ENCODE measurements at places on chromosomes 12 and 14.

DNA sequence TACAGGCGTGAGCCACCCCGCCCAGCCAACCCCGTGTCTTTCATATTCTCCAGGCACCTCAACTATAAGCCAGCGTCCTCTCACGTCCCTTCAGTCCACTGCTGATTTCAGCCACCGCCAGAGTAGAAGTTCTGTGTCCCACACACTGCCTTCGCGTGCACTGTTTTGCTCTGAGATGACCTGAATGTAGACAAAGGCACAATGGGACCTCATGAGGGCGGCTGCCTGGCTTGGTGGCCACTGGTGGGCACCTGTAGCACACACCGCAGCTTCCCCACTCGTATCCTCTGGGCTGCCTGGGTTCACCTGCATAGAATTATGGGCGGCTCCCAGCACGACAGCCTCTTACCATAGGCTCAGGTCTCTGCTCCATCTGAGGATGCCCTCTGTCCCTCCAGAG is 57.2 kb downstream of the GPR68 start:
- no peak for DNase-seq

GRCh38 chr14:56630707-56631106 is 51.1 kb downstream of the TMEM260 start:
- no peak for DNase-seq

DNA sequence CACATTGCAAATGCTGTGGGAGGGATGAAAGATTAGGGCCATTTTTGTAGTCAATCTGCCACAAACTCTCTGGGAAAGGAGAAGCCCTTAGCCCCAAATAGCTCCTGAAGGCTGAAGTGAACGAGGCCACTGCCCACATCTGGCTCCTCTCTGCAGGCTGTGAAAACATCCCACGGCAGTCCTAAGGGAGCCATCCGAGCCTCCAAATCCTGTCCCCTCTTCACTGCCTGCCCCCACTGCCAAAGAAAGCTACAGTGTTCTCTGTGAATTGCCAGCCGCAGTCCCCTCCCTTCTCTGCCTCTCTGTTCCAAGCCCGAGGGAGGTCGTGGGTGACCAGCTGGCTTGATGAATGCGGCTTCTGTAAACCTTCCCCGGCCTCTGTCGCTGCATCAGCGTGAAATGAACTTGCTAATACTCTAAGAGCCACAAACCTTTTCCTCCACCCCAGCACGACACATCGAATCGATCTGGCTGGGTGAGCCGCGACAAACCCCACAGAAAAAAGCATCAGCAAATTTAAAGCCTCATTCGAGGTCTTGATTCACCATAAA is 180.7 kb upstream of the NRXN3 start:
- no peak for DNase-seq

DNA sequence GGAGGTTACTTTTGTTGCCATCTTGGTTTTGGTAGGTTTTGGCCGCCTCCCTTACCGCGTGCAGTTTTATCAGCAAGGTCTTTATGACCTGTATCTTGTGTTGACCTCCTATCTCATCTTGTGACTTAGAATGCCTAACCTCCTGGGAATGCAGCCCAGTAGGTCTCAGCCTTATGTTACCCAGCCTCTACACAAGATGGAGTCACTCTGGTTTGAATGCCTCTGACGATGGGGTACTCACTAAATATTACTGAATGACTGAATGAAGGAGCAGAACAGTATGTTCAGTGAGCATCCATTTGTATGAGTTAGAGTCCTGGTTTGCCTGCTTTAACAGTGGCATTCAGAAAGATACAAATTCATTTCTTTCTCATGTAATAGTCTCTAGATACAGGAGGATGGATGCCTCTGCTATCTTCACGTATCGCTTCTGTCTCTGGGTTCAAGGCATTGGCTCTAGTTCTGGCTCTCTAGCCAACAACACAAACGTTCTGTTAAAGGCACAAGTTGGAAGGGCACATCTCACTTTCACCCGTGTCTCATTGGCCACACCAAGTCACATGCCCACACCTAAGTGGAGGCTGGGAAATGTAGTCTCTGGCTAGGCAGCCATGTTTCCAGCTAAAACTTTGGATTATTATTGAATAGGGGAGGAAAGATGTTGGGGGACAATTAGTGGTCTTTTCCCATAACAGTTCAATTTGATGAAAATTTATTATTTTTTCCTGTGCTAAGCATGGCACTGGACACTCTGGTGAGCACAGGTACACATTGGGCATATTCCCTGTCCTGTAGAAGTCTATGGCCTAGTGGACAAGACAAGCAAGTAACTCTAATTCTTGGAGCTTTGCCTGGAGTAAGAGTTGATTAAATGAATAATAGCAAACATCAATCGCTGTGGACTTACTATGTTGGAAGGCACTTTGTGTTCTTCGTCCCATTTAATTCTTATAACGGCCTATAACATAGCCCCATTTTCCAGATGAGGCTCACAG is 75.2 kb upstream of the RPH3A start:
- no peak for DNase-seq

GRCh38 chr12:68370006-68370590 is 37.9 kb upstream of the MDM1 start:
- DNase-seq: no peak

DNA sequence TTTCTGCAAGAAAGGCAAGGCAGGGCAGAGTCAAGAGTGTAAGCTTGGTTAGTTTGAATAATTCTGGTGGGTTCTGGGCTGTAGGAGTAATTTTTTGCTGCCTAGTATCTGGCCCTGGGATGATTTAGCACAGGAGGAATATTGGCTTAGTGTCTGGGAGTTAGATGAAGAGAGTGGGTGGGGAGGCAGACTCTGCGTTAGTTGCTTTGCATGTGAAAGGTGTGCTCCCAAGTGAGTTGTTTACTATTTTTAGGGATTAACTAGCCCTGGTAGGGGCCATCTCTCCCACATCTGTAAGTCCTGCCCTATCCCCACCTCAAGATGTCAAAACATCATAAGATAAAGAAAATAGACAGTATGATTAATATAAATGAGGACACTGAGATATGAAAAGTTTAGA is 249.7 kb downstream of the LRIG3 start:
- no peak for DNase-seq

DNA sequence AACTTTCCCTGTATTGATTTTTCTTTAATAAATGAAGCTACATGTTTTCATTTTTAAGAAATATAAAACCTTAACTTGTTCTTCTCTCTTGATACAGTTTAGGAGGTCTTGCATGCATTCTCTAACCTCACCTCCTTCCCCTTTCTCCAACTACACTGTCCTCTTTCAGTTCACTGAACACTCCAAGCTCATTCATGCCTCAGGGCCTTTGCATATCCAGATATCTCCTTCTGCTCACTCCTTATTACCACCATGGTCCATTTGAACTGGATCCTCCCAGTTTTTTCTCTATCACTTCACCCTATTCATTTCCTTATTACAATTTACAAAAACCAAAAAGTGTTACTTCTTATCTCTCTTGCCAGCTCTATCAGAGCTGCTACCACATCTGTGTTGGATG is 242.9 kb upstream of the PLEKHG7 start:
- no peak for DNase-seq

DNA sequence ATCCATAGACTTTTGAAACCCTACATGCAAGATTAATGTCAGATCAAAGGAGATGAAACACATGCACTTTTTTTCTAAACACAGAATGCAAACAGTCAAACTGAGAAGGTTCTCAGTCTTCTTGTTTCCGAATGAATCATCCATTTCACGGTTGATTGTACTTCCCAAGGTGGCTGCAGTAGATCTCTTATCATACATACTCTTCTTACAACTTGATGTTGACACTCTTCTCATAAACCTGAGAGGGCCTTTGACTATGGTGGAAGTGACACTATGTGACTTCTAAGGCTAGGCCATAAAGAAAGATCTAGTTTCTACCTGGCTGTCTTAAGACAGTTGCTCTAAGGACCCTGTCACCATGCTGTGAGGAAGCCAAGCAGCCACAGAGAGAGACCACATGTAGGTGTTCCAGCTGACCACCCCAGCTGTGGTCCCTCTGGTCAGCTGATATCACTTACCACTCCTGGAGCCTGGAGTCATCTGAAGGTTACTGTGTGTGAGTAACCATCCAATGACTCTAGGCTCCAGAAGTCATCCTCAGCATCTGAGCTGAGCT is 67.2 kb upstream of the HMGA2 start:
- DNase-seq: no peak
